ENCODE measurements at places on chromosomes 12 and 14.

- DNase-seq: peak; percentile 77
Measured at GRCh38 chr14:99382781-99383471, 97.7 kb downstream of the SETD3 start.

DNA sequence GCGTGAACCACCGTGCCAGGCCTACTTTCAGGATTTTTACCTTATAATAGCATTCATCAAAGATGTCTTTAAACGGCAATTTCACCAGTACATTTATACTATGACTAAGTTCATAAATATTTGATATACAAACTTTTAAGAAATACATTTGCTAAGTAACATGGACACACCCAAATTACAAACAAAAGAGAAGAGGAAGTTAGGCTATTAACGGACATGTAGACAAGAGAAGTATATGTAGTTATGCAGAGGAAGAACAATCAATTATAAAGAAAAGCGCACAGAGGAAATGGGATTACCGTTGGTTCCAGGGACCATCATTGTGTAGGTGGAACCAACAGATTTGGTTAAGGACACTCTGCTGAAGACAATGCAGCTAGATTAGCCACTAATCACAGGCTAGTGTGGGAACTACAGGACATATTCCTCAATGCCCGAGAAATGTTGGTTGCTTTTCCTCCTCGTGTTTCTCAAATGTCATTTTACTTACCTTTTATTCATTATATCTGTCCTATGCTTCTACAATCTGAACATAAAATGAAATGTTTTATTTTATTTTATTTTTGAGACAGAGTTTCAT is 24.0 kb upstream of the PKP2 start:
- DNase-seq: no peak

- DNase-seq: no peak
Measured at GRCh38 chr12:106285982-106286381, 16.6 kb upstream of the TCP11L2 start.

DNA sequence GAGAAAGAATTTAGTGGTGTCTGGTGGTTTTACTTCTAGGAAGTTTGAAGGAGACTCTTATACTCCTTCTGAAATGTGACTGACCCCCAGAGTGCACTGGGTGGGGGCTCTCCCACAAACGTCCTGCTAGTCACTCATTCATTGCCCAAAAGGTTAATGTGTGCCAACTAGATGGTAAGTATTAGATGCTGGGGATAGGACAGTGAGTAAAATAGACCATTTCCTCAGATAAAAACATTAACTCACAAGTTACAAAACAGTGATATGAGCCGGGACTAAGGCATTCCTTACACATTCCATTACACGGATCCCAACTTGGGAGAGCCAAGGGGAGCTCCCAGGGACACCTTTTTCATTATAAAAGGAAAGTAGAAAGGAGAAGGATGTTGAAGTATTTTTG is 185.1 kb downstream of the ATXN7L3B start:
- DNase-seq: no peak

DNA sequence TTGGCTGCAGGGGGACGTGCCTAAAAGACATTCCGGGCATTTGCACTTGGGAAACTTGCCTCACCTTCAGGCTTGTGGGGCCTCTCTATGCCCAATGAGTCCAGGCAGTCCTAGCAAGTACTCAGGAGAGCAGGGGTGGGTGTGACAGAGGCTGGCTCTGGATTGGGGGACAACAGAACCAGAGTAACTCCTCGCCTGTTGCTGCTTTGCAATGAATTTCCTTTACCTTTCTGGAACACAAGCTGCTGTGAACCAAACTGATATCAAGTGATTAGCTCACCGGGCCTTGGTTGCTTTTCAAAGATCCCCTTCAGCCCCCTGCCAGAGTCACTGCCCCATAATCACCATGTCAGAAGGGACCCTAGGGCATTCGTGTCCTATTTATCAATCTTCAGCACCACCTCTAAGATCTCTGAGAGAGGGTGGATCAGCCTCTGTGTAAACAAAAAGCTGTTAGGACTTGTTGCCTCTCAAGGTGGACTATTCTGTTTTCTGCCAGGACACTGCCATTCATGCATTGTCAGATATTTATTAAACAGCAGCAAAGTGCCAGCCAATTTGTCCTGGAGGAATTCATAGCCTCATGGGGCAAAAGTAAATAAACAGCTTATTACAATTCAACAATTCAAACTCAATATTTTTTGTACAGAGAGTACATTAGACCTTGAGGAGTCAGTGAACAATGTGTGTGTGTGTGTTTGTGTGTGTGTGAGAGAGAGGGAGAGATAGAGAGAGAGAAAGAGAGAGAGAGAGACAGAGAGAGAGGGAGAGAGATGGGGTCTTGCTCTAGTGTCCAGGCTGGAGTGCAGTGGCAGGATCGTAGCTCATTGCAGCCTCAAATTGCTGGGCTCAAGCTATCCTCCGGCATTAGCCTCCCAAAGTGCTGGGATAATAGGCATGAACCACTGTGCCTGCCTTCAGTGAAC is 11.3 kb downstream of the NFATC4 start:
- no peak for DNase-seq

GRCh38 chr14:95320078-95320895 is 579 bp upstream of the CLMN start:
- no peak for DNase-seq
